ENCODE measurements at places on chromosomes 4 and X.
A peak's percentile ranks its signal among the peaks of the same experiment; 100 is the strongest.

DNA sequence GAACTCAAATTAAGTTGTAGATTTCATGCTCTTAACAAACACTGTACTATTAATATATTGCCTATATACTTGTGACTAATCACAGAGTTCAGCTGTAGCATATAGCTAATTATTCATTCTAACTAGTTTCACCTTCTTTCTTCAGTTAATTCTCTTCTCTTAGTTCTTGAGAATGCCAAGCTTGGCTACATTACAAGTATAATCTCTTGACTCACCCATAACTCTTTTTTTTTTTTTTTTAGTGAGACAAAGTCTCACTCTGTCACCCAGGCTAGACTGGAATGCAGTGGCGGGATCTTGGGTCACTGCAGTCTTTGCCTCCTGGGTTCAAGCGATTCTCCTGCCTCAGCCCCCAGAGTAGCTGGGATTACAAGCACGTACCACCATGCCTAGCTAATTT lies 5.4 kb downstream of the KLHL5 start:
- DNase-seq = no peak

DNA sequence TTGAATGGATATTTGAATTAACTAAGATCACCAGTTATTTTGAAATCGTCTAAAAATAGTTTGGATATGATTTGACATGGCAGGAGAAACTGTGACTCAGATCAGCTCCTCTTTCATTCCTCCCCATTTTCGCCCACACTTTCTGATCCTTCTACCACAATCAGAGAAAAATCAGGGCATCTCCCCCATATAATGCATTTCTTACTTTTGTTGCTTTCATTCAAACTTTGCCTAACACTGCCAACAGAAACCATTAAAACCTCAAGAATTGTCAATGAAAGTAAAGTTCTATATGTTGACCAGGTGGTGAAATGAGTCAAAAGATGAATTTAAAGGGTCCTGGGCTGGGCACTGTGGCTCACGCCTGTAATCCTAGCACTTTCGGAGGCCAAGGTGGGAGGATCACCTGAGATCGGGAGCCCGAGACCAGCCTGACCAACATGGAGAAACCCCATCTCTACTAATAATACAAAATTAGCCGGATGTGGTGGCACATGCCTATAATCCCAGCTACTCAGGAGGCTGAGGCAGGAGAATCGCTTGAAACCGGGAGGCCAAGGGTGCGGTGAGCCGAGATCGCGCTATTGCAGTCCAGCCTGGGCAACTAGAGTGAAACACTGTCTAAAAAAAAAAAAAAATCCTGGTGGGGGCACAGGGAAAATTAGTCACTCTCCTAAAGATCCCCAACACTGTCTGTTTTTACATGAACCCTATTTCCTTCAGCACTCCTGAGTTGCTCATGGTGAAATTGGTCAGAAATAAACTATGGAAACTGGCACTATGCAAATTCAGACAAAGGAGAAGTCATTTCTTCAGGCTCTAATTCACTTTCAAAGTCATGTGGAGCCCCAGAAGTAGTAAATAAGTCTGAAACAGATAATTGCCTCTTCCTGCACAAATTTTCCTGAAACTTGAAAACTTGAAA lies 122.8 kb upstream of the NOCT start:
- no peak for DNase-seq

GRCh38 chr4:1814453-1814852 lies 21.4 kb downstream of the FGFR3 start:
- no peak for DNase-seq

- no peak for DNase-seq
Observed at GRCh38 chrX:134374294-134374693, 85.7 kb upstream of the HPRT1 start.

DNA sequence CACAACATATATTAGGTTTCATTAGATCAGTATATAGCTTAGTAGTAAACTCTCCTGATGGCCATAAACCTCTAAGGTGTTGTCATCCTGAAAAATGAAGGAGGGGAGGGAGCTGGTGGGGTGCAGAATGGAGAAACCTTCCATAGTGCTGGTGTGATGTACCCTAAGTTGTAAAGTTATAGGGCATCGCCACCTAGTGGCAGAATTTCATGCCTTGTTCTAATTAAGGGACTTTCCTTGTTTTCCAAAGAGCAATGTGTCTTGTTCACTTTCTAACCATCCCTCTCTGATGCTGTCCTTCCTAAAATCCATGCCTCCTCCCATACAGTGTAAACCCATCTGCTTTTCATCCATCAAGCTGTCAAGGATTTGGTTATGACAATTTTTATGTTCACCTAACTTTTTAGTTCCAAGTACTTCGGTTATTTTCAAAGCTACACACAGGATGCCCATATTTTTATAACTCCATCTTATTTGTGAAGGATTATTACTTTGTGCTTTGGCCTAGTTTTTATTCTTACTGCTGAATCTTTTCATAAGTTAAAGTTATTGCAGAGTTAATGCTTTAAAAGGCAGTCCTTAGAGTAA lies 4.5 kb downstream of the NBDY start:
- peak; percentile 8 for DNase-seq

- DNase-seq = no peak
Observed at GRCh38 chr4:152476796-152477195, 59.1 kb downstream of the FBXW7 start.

DNA sequence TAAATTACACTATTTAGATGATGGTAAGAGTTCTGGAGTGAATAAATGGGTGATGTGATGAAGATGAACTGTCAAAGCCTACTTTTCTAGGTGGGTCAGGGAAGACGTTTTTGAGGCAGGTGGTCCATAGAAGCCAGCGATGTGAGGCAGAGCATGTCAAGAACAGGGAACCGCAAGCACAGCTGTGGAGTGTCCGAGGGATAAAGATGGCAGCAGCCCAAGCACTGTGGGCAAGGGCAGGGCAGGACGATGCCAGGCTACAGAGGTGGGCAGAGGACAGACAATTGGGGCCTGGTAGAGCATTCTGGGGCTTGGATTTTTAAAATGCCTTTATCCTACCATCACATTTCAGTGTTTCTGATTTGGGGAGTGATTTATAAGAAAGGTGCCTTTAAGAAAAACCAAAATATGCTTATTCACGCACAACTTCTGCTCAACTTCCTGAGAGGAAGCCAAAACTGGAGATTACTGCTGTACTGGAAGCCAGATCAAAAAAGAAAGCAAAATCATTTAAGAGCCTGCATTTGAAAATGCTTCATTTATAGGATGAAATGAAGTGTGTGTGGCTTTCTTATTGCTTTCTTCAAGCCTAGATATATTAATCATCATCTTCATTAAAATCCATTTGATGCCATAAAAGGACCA lies 119.0 kb upstream of the WDR17 start:
- DNase-seq = no peak

GRCh38 chrX:12950851-12951594 lies 23.9 kb upstream of the TMSB4X start:
- DNase-seq = no peak

GRCh38 chr4:128832243-128832625 lies 22.7 kb downstream of the JADE1 start:
- DNase-seq = no peak

GRCh38 chrX:1111601-1112300 lies 100.7 kb downstream of the CRLF2 start:
- DNase-seq = no peak

DNA sequence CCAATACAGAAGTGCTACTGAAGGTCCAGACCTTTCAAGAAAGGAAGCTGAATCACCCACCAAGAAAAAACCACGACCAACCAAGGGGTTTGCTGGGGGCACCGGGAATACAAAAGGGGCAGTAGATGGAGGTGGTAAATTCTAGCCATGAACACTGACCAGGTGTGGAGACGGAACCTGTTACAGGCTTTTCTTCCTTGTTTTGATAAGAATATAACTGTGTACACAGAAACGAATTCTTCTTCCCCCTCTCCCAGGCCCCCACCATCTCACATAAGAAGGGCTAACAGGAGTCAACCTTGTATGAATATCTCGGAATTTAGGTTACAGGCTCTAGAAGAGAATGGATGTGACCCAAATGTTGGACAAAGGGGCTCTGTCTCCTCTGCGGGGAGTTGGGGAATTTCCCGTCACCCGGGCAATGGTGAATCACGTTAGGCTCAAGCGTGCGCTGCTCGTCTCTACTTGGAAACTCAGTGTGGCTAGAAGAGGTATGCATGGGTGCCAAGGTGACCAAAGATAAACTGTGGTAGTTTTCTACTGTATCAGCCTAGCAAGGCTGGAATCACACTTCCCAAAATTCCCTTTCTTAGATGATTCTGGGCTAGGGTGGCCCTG lies 87.0 kb downstream of the AFAP1 start:
- DNase-seq = peak; percentile 87

DNA sequence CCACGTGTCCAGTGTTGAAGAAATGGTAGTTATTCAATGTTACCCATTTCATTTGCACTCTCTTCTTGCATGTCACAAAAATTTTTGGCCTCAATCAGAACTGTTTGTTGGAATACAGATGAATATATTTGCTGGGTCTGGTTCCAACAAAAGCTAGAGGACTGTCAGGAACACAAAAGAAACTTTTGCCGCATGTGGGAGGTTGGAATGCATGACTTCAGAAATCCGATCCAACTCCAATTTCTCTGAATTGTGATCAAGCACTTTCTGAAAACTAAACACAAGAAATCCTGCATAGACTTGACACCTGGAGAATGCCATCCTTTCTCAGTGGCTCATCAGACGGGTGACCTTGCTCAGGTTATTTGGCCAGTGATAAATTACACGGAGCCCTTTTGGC lies 15.4 kb downstream of the SETD7 start:
- no peak for DNase-seq

GRCh38 chr4:154618708-154619315 lies 6.4 kb upstream of the FGG start:
- peak; percentile 10 for DNase-seq

- no peak for DNase-seq
Observed at GRCh38 chr4:97396605-97397004, 746.7 kb downstream of the STPG2 start.

- DNase-seq = no peak
Observed at GRCh38 chr4:110108422-110108821, 90.0 kb downstream of the ELOVL6 start.

- DNase-seq = no peak
Observed at GRCh38 chr4:123524958-123525628, 128.5 kb downstream of the SPRY1 start.

DNA sequence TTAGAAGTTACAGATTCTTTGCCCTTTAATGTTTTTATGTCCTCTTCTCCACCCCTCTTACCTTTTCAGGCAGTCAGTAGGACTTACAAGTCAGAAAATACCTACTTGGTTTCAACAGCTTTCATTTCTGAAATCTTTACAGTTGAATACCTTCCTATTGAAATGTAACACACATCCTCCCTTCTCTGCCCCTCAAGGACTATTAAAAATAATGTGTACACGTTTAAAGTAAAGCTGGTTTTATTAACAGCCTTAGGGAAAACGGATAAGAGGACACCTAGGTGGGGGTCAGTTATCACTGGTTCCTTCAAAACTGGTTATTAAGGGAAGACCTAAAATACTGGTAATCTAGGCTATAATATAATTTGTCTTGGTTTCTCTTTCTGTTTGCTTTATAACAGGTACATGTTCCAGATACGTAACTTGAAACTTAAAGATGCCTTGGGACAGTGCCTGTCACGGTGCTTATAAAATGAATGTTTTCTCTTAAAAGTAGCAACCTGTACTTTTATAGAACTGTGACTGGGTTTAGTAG lies 1.8 kb downstream of the CCSER1 start:
- DNase-seq = no peak

DNA sequence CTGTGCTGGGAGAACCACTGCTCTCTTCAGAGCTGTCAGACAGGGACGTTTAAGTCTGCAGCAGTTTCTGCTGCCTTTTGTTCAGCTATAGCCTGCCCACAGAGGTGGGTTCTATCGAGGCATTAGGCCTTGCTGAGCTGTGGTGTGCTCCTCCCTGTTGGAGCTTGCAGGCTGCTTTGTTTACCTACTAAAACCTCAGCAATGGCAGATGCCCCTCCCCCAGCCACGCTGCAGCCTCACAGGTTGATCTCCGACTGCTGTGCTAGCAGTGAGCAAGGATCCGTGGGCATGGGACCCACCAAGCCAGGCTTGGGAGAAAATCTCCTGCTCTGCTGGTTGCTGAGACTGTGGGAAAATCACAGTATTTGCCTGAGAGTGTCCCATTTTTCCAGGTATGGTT lies 133.8 kb upstream of the UBQLN2 start:
- no peak for DNase-seq

DNA sequence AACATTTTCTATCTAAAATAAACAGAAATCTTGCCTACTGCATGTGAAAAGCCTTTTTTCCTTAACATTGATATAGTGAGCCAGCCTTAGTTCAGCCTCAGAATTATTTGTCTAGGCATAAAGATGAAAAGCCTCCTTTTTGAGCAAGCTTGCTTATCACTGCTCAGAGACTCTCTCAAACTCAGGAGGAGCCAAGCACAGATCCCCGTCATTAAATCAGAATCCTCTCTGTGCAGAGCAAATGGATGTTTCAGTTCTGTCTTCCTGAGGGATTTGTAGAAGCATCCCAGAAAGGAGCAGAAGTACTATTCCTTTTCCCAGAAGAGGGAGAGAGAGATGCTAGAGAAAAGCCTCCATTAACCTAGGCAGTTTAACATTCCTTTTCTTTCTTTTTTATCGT lies 186.9 kb upstream of the LNX1 start:
- DNase-seq = no peak

DNA sequence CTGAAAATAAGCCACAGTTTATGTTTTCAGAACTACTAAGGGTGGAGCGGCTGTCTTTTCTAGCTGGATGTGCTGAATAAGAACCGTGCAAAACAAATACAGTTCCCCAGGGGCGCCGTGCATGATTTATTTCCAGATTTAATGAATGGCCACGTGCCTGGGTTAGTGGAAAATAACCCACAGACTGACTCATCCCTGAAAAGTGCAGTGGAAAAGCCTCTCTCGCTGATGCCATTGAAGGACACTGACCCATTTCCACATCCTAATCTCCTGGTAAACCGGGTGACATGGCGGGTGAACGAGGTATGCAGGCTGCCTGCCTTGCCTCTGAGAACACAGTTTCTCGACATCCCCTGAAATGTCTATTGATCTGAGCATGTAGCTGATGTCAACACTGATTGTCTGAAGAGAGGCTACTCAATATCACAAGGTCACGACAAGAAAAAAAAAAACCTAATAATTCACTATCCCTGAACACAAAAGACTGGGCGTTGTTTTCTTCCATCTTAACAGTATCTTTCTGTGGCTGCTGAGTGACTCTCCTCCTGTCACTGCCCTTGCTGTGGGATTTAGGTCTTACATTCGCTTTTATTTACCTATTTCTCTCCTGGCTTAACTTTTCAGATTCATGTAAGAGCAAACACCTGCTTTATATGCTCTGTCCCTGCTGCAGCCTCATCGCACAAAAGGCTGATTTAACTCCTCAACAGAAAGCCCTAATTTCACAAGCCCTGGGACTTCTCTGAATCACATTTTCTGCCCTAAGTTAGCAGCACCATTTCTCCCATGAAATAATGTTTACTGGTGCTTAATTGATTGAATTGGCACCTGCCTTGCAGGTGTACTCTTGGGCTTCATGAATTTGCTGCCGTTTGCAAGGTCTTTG lies 76.9 kb upstream of the SCOC start:
- peak; percentile 60 for DNase-seq

DNA sequence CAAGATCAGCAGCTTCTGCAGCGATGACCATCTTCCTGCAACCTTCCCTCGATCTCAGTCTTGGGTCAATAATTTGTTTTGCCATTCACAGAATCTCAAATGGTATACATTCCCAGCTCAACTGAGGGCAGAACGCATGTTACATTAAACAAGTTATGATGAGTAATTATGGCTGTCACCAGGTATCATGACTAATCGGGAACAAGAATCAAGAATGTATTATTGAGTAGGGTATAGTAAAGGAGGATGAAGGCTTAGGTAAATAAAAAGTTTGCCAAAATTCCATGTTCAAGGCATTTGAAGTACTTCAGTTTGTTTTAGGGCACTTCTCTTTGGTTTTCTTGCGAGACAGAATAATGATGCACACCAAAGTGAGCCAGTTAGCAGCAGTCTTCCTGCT lies 194.1 kb downstream of the SH2D1A start:
- no peak for DNase-seq

- no peak for DNase-seq
Observed at GRCh38 chr4:160319868-160320260, 1217.0 kb downstream of the RAPGEF2 start.

All from RCC 7860 (cell line).